ENCODE measurements at places on chromosomes 11 and 22.

GRCh38 chr11:127627629-127628457, 627.3 kb upstream of the KIRREL3 start:
- no peak for DNase-seq

- no peak for DNase-seq
Measured at GRCh38 chr11:87726506-87726905, 448.7 kb downstream of the RAB38 start.

- DNase-seq: no peak
Measured at GRCh38 chr11:64484191-64485022, 106.6 kb upstream of the SLC22A12 start.

DNA sequence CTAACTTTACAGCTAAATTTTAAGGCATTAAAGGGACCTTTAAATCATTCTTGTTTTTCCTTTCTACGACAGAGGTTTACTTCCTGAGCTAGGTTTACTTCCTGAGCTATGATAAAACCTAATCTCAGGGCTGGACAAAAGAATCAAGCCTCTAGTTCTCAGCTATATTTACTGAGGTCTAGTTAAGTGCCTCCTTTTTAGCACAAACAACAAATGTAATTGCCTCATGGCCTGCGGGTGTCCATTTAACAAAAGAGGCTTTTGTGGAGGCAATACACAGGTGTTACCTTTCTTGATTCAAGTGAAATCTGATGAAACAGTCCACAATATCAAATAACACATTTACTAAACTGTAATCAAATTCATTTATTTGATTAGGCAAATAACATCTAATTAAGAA, 67.3 kb downstream of the IMMP1L start:
- DNase-seq: no peak

GRCh38 chr11:109378034-109378433, 44.0 kb upstream of the C11orf87 start:
- DNase-seq: no peak

- DNase-seq: no peak
Measured at GRCh38 chr11:128472128-128473089, 114.9 kb downstream of the ETS1 start.

DNA sequence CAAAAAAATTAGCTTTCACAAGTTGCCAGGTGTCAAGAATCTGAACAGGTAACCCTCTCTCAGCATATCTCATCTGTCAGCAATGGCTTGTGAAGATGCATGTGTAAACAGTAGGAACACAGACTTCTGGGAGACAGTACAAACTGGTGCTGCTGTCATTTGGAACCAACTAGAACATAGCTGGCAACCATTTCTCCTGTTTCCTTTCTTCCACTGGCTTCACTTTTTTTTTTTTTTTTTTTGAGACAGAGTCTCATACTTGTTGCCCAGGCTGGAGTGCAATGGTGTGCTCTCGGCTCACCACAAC, 2.1 kb upstream of the PIK3C2A start:
- no peak for DNase-seq

- no peak for DNase-seq
Measured at GRCh38 chr11:74819400-74819799, 70.8 kb downstream of the RNF169 start.

DNA sequence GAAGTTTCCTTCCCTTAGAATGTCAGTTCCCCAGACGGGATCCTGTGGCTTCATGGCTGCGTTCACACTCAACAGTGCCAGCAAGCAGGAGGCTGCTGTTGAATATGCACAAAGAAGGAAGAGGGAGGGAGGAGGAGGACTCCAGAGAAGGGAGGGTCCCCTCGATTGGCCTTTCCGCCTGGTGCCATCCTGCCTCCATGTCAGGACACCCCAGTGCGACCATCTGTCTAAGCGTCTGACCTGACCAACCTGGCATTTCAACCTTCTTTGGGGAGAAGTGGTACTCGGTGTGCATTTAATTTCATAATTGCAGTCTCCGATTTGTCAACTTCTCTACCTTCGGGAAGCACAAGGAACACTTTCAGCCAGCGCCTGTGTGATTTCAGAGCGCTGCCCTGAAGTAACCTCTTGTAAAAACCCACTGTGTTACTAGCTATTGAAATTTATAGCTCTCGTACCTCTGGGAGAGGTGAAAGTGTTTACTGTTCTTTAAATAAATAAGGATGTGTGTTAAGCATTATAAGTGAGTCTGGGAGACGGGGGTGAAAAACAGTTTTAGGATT, 1491.9 kb downstream of the TBC1D22A start:
- no peak for DNase-seq

GRCh38 chr11:21461701-21462100, 731.2 kb upstream of the ANO5 start:
- no peak for DNase-seq

- DNase-seq: no peak
Measured at GRCh38 chr11:92211576-92212167, 12.9 kb upstream of the FAT3 start.

- DNase-seq: no peak
Measured at GRCh38 chr11:16843294-16843693, 104.8 kb downstream of the C11orf58 start.

- no peak for DNase-seq
Measured at GRCh38 chr11:35290876-35291275, 128.5 kb downstream of the SLC1A2 start.

GRCh38 chr11:17258670-17259069, 17.9 kb upstream of the NUCB2 start:
- no peak for DNase-seq

DNA sequence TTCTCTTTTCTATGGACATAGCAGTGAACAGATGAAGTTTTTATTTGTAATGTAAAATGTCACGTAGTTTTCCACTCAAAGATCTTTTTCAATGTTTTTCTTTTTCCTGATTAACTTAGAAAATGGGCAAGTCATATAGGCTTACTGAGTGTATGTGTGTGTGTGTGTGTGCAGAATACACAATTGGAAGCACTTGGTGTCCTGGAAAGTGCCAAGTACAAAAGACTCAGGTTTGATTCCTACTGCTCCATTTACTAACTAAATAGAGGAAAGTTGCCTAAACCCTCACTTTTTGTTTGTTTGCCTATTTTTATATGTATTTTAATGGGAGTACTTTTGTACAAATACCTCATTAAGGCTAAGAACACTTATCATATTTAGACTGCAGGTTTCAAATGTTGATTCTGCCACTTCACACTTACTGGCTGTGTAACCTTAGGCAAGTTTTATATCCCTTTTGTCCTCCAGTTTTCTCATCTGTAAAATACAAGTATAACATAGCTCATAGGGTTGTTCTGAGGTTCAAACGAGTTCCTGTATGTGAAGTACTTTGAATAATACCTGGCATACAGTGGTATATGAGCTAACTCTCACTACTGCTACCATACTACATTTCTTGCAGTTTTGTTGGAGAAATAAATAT, 90.1 kb downstream of the TYR start:
- no peak for DNase-seq

DNA sequence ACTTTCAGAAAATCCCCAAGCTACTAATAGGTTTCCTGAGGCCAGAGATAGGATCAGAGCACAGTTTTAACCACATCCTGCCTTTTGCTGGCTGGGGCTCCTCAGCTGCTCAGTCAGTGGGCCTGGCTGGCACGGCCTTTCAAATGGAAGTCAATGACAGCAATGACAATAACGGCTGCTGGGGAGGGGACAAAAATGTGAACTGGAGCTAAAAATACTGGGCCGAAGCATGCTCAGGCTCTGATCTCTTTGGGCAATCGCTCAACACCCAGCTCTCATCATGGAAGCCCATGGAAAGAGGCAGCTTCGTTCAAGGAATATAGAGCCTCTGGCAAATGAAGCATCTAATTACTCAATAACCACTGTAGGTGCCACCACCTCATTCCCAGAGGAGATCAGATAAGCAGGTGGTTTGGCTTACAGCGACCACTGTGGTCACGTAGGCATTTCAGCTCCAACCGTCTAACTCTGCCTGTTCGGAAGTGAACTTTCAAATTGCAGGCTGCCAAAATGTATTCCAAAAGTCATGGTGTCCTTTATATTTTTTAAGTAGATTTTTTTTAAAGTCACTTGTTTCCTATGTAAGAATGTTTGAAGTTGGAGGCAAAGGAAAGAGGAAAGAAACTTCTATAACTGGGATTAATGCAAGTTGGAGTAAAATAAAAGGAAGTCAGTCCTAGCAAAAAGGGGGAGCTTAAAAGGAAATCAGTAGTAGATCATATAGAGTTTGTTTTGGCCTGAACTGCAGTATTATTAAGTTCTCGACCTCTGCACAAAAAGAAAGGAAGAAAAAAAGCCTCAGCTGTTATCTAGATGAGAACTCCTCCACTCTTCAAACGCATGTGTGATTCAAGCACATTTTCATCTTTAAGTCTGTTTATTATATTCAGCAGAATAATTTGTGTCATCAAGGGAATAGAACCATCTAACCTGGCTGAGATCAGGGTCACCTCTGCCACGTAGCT, 14.1 kb downstream of the WT1 start:
- no peak for DNase-seq

GRCh38 chr11:100942016-100942415, 187.6 kb downstream of the PGR start:
- no peak for DNase-seq

- DNase-seq: no peak
Measured at GRCh38 chr11:10645212-10645795, 48.3 kb downstream of the IRAG1 start.

GRCh38 chr11:94636388-94636949, 69.3 kb downstream of the PIWIL4 start:
- no peak for DNase-seq

Measured in fibroblast of skin of left biceps (primary cell).